ENCODE measurements at places on chromosomes 7 and 10.

DNA sequence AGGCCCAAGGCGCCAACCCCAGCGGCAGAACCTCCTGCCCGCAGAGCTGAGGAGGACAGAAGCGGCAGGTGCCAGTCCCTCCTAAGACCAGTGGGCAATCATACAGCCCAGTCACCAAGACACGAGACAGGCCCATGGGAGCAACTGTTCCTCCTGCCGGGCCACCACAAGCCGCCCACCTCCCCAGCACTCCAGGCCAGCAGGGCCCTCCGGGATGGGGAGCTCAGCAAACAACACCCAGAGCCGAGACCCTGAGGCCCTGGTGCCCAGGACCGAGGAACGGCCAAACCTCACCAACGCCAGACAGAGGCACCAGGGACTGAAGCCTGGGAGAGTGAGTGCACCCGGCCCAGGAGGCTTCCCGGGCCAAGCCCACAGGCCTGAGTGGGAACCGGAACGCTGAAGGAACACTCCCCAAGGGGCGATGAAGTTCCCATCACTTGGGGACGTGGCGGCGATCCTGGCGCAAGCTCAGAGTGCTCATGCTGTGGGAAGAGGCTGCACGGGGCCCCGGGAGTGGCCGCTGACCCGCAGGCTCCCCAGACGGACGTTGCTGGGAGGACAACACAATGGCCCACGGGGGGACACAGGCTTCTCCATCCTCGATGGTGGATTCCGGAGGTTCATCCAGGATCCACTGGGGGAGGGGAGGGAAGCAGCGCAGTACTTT, 35.1 kb downstream of the GPER1 start:
- no peak for DNase-seq

GRCh38 chr7:70355198-70356020, 757.1 kb downstream of the AUTS2 start:
- DNase-seq: no peak

GRCh38 chr10:119453313-119453712, 89.2 kb downstream of the RGS10 start:
- no peak for DNase-seq

- DNase-seq: no peak
Observed at GRCh38 chr7:30886608-30887011, 25.0 kb upstream of the AQP1 start.

- DNase-seq: no peak
Observed at GRCh38 chr10:97924678-97925077, 75.0 kb downstream of the GOLGA7B start.

DNA sequence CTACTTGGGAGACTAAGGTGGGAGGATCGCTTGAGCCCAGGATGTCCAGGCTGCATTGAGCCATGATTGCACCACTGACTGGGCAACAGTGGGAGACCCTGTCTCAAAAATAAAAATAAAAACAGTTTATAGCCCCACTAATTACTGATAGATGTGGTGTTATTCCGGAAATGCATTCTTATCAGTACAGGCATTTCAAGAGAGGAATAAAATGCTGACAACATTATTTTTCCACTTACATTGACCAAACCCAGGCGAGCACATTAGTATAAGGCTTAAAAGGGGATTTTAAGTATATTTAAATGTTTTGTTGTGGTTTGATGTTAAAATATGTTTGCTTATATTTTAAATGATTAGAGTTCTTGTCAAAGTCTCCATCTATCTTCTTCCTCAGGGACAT, 359.5 kb downstream of the PLXDC2 start:
- DNase-seq: no peak

- no peak for DNase-seq
Observed at GRCh38 chr7:80054356-80054755, 80.3 kb upstream of the GNAI1 start.

- no peak for DNase-seq
Observed at GRCh38 chr10:94747838-94748237, 14.6 kb upstream of the CYP2C19 start.

- no peak for DNase-seq
Observed at GRCh38 chr7:151992375-151992774, 33.1 kb upstream of the GALNT11 start.

DNA sequence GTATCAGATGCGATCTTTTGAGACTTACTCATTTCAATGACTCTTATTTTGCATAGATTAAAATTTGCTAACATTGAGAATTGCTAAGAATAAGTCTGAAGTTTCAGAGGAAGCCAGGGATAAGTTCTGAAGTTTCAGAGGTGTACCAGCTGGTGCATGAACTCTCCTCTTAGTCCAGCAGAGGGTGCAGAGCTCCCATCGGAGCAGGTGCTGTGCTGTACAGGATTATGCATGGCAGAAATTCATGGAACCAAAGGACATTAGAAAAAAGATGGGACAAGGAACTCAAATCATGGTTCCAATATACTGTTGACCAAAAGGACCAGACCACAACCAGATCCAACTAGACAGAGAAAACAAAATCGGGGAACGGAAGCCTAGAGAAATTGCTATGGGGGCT, 41.9 kb downstream of the MGAM2 start:
- DNase-seq: no peak

DNA sequence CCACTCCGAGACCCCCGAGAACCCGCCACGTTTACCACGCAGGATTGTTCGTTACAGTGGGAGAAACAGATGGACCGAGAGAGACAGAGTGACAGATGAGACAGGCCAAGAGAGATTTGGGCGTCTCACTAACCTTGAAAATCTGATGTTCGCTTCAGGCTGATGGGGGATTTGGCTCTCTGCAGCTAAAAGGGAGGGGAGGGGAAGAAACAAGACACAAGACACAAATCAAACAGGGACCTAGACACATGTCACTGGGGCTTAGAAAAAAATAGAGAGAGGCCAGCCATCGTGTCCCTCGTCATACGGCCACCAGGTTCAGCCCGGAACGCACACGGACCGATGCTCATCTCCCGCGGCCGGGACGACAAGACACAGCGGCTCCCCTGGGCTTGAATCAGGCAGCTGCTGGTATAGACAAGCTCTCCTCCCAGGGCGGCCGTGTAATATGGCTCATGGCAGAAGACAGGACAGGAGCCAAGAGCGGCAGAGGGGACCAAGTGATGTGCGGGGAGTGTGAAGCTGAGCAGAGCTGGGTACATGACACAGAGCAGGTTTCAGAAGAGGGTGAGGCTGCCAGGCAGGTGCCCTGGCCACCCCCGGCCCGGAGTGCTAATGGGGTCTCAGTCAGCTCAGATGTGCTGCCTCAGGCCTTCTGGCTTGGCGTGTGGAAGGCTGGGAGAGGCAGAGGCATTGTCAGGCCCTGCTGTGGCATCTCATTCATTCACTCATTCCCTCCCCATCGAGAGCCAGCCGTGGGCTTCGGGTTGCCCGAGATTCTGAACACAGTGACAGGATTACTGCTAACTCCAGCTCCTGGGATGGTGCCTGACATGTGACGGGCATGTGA, 88.5 kb upstream of the GNA12 start:
- no peak for DNase-seq

- DNase-seq: no peak
Observed at GRCh38 chr7:9250876-9251275, 817.5 kb downstream of the NXPH1 start.

DNA sequence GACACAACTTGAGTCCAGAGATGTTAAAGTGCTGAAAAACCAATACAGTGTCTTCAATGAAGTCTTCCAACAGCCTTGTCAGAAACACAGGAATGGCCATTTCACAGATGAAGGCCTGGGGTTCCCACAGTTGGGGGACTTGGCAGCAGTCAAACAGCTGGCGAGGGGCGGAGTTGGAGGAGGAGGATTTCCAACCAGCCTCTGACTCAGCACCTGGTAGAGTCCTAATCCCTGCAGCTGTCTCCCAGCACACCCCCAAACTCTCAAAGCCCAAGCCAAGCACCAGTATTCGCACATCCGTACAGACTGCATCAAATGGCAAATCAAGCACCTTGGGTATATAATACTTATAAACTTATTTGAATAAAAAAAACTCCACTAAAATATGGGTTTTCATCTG, 28.0 kb downstream of the CTBP2 start:
- DNase-seq: no peak

DNA sequence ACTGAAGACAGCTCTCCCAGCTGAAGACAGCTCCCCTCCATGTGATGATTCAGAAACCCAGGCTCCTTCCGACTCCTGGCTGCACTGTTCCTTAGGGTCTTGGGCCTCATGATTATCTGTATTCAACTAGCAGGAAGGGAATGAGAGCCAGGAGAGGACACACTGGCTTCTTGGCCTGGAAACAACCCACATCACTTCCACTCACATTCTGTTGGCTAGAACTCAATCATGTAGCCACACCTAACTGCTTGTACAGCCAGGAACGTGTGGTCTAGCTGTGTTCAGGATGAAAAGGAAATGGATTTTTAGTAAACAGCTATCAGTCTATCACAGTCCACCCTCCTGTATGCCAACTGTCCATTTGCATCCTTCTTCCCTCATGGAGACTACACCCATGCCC, 30.5 kb upstream of the XPNPEP1 start:
- DNase-seq: no peak

- DNase-seq: no peak
Observed at GRCh38 chr7:2299131-2299829, 15.0 kb downstream of the SNX8 start.

DNA sequence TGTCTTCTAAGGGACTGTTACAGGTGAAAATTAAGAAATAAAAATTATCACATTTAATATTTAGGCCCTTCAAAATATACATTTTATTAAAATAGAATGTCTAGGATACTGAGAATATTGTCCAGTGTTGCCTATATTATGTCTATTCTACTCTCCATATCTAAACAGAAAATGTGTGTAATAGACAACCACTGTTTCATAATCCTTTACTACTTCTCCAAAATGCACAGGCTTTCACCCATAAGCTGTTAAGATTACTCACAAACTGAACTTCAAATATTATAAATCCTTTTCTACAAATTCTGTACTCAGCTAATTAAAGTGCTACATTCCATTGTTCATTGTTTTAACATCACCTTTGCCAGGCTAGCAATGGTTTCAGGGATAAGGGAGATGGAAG, 56.7 kb upstream of the TFEC start:
- no peak for DNase-seq

GRCh38 chr7:80540836-80541235, 29.0 kb upstream of the GNAT3 start:
- no peak for DNase-seq

GRCh38 chr10:93274419-93274818, 200.7 kb downstream of the CYP26A1 start:
- DNase-seq: no peak

DNA sequence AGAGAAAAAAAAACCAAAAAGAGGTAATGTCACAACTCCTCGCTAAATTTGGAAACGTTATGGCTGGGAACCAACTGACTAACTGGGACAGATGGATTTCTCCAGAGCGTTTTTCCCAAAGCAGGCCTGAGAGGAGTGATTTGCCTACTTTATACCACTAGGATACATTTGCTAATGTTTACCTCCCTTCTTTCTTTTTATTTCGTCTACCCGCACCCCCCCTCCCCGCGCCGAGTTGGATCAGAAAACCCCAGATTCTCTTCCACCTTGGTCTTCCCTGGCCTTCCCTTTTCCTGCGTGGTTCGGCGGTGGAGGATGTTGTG, 7.2 kb downstream of the CPA2 start:
- no peak for DNase-seq

- DNase-seq: no peak
Observed at GRCh38 chr7:29019387-29019786, 61.3 kb upstream of the TRIL start.

GRCh38 chr7:115037128-115037802, 115.4 kb downstream of the MDFIC start:
- no peak for DNase-seq

Measured in activated CD8-positive, alpha-beta memory T cell treated with anti-CD3 and anti-CD28 coated beads for 4 hours (primary cell).